Naive thymus-derived CD4-positive, alpha-beta T cell (primary cell): ENCODE measurements at places on chromosomes 11 and 22. TPM values are rescaled to one million over a fixed set of nuclear protein-coding genes. Genes with fewer than 3 reads are reported as not detected.

The BAIAP2L2 gene
- not detected for polyA plus RNA-seq

The HTR3A gene
- not detected for polyA plus RNA-seq

The TIMP3 gene
- not detected for polyA plus RNA-seq

The MFRP gene
- not detected for polyA plus RNA-seq

The SMIM35 gene
- 0.18 TPM for polyA plus RNA-seq

The TXN2 gene
- polyA plus RNA-seq, result 154 TPM
